SK-N-DZ (cell line): ENCODE measurements at places on chromosomes 3 and 15.

- no peak for DNase-seq
These were observed 70.1 kb downstream of the CCK start for GRCh38 chr3:42195879-42196330.

- DNase-seq = peak; percentile 61
These were observed 3.0 kb upstream of the MAP1A start for GRCh38 chr15:43514241-43515057.

- DNase-seq = no peak
These were observed 24.4 kb downstream of the CTNNB1 start for GRCh38 chr3:41223691-41224090.

DNA sequence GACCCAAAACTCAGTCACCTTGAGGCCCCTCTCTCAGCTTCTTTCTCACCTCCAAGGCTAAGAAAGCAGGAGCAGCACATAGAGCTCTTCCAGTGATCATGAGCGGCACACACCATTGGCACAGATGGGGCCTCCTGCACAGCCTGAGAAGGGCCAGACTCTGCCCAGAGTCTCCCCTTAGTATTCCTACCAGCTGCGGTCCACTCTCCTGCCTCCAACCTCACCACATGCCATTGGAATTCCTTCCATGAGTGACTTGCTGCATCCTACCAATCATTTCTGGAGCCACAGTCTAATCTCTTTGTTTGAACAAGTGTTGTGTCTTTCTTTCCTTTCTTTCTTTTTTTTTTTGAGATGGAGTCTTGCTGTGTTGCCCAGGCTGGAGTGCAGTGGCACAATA lies 39.3 kb downstream of the CDCP1 start:
- DNase-seq = no peak

GRCh38 chr3:46454209-46454595 lies 10.5 kb downstream of the LTF start:
- DNase-seq = no peak

DNA sequence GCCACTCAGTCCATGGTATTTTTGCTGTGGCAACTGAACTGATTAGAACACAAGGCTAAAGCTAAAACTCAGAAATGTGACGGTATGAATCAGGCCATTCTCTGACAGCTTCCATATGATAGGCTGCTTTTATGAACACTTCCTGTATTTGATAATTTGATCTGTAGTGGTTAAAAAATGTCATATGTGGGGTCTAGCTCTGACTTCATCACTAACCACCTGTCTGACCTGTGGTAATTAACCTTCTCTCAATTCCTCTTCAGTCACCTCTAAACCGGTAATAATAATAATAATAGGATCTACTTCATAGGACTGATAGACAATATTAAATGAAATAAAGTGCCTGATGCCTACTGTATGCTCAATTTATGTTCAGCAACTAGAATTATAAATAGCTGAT lies 223.2 kb downstream of the MBNL1 start:
- no peak for DNase-seq

GRCh38 chr3:86708893-86709292 lies 282.1 kb downstream of the VGLL3 start:
- no peak for DNase-seq

DNA sequence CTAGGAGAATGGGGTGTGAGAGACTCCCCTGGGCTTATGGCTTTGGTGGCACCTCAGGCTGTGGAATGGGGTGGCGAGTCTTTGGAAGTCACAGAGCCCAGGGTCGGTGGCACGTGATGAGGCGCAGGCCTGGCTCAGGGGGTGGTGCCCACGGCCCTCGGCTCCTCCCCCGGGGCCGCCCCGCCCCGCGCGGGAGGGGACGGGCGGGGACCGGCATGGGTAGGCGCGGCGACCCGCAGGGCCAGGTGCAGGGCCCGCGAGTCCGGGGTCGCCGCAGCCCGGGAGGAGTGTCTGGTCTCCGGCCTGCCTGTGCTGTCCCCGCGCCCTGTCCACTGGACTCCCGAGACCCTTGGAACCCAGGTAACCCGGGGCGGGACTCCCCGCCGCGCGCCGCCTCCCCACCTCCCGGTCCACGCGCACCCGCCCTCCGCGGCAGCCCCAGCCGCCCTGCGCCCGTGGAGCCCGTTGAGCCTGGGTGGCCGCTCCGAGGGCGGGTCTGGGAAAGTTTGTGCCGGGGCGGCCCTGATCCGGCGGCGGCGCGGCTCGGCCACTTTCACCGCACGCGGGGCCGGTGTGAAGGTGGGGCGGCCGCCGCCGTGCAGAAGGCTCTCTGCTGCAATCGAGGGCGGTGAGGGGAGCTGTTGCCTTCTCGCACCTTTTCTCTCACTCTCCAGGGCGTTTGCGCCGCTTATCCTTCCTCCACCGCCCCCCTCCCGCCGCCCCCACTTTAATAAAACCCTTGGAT lies at the start of gene PAQR5:
PAQR5 (plus strand) TSS at position 216 of the 745 bp plus-strand sequence. CDS start 61,169 bp downstream, outside the sequence.
- DNase-seq = peak; percentile 52

DNA sequence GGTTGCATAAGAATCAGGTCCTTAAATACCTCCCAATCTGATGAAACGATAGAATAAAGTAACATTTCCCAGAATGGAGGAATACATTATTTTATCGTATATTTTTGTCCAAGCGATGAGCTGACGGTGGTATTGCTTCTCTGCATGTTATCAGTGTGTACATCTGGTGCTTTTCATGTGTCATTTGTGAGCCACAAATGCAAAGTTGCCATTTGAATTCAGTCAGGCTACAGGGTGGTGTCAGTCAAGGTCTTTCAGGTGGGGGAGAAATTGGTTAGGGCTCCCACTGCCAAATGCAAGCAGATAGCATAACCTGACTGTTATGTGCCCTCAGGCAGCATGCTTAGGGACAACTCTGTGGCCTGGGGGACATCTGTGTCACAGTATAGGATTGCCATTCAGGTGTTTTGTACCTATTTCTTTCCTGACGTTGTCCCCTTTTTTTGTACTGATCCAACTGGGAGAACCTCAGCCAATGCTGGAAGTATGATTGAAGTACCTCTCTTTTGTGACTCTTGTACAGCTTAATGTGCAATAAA lies 26.5 kb upstream of the TIMP4 start:
- no peak for DNase-seq

DNA sequence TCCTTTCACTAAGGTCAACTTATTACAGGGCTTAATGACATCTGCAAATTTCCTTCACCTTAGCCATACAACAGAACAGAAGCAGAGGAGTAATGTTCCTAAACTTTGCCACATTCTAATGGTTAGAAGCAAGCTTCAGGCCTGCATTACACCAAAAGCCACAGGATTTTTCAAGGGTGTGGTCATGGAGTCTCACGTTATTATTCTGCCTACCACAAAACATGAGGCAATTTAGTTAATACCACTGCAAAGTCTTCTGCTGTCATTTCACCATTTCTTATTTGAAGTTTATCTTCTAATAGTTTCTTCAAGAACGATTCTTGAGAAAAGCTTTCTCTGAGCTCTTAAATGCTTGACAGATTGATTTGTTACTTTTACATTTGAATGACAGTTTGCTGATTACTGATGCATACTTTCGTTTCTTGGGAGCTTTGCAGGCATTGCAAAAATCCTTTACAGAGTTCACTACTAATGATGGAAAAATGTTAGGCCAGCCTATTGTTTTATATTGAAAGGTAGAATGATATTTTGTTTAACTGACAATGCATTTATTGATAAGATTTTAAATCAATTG lies 1257.1 kb downstream of the NSUN3 start:
- no peak for DNase-seq

- DNase-seq = no peak
These were observed 130.7 kb downstream of the LPP start for GRCh38 chr3:188284455-188285212.

DNA sequence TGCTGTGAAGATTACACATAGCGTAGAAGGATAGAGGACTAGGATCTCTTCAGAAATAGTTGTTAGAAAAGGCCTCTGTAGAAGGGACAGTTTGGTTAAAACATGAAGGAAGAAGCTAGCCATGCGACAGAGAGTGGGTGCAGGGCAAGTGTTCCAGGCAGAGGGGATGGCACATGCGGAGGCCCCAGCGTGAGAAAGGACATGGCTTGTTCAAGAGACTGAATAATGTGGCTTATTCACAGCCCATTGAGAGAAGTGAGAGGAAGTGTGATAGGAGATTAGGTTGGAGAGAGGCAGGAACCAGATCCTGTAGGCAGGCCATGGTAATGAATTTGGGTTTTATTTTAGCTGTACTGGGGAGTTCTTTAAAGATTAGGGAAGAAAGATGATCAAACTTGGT lies 56.4 kb downstream of the NEO1 start:
- no peak for DNase-seq

DNA sequence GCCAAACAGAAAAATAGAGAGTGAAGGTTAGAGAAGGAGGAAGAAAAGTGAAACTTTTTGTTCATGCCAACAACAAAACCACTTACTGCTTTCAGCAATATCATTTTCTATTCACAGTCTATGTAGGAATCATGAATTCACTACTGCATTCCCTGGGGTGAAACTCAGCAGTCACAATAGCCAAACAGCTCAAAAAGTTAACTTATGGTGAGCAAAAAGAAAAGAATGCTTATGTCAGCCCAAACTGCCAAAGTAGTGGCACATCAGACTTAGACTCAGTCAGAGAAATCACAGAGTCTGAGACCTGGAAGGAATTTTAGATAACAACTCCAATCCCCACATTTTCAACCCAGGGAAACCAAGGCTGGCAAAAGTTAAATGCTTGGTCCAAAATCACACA lies 238.7 kb upstream of the TMCO5A start:
- DNase-seq = no peak

DNA sequence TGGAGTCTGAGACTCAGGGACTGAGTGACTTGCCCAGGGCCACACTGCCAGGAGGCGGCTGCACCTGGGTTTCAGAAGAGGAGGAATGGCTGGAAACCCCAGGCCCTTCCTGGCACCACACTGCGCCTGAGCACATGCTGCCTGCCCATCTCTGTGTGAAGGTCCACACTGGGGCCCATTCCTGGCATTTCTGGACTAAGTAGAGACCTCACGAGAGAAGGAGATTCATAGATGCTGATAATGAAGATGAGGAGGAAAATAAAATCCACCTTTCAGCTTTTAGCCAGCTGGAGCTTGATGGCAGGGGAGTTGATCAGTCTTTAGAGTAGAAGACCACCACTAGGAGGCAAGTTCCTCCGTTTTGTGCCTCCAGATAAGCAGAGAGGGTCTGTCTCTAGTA lies 40.2 kb upstream of the TF start:
- DNase-seq = no peak

- DNase-seq = no peak
These were observed 77.5 kb upstream of the FBN1 start for GRCh38 chr15:48722764-48723661.

DNA sequence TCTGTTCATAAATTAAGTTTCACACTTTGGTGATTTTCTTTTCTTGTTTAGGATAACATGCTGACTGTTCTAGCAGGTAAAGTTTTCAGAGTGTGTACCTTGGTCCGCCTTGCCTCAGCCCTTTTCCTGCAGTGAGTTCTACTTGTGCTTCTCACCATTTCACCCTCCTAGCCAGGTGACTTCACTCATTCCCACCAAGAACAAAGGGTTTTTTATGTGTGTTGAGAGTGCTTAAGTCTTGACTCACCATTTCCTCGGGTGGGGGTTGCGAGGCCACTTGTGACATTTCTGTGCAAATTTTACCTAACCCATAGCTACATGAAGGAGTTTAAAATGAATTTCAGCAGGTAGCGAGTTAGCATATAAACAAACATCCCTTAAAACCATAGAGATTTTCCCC lies 81.4 kb downstream of the C3orf38 start:
- no peak for DNase-seq

- DNase-seq = no peak
These were observed 67.8 kb upstream of the ZBED2 start for GRCh38 chr3:111662907-111663306.

GRCh38 chr3:112297714-112298113 lies 3.7 kb upstream of the SLC9C1 start:
- no peak for DNase-seq

- no peak for DNase-seq
These were observed 56.3 kb downstream of the ABI3BP start for GRCh38 chr3:100936931-100937330.

DNA sequence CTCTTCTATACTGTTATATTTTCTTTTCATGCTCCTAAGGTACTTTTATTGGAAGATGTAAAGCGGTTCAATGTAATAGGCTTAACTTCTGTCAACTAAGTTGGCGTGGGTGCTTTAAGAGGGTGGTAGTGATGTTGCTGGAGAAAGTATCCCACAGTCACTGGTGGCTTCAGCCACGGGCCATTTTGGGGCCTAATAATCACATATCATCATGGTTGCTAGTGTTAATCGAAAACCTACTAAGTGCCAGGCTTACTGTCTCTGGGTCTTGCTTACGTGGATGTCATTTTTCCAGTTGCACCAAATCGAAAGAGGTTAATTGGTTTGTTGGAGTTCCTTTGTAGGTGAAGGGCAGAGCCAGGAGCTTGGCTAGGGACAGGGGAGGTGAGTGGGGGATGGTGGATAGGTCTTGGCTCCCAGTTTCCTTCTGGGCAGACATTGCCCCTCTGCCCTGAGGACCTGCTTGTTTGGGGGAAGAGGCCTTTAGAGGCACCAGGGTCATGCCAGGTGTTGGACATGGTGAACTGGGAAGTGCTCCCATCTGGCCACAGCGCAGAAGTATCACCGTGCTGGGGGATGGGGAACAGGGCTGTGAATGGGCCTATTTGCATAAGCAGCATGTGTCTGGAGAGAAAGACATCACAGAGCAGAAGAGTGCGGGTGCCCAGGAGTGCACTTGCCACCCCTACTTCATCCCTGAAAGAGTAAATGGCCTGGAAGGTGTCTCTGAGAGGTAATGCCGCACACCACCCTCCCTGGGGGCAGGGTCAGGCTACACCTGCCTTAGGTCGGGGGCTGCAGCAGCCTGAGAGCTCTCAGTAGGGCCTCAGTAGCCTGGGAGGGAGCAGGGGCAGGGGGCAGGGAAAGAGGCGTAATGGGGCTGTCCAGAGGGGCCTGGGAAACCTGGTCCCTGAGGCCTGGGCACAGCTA lies 62.4 kb upstream of the POLG start:
- no peak for DNase-seq

- DNase-seq = no peak
These were observed 12.2 kb downstream of the GBE1 start for GRCh38 chr3:81749265-81749664.

- no peak for DNase-seq
These were observed 93.2 kb downstream of the SLCO3A1 start for GRCh38 chr15:91946581-91947292.

GRCh38 chr3:125960456-125961288 lies 8.3 kb upstream of the ROPN1B start:
- DNase-seq = no peak
